Fibroblast of skin of right quadriceps (primary cell): ENCODE measurements at places on chromosomes 11 and 22.

GRCh38 chr11:121293288-121293594, 670 bp downstream of the SC5D start:
- no peak for DNase-seq

GRCh38 chr22:36334081-36334820, 53.5 kb downstream of the MYH9 start:
- DNase-seq: no peak

DNA sequence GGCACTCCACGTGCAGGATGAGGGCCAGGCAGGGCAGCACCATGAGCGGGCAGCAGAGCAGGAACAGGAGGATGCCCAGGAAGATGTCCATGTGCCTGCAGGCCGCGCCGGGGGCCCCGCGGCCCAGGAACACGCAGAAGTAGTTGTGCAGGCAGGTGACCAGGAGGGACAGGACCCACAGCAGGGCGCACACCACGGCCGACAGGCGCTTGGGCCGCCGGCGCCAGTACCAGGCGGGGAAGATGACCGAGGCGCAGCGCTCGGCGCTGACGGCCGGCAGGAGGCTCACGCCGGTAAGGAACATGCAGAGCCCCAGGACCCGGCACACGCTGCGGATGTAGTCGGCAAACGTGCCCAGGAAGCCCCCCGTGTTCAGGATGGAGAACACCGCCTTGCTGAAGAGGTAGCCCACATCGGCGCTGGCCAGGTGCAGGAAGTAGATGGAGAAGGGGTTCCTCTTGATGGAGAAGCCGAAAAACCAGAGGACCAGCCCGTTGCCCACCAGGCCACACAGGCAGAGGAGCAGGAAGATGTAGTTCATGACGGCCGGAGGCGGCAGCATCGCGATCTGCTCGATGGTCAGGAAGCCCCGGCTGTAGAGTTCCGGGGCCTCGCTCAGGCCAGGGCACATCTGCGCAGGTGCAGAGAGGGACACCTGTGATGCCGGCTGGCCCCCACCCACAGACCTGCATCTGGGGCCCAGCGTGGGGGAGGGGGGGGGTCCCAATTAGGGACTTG, 7.2 kb downstream of the MRGPRF start:
- no peak for DNase-seq

DNA sequence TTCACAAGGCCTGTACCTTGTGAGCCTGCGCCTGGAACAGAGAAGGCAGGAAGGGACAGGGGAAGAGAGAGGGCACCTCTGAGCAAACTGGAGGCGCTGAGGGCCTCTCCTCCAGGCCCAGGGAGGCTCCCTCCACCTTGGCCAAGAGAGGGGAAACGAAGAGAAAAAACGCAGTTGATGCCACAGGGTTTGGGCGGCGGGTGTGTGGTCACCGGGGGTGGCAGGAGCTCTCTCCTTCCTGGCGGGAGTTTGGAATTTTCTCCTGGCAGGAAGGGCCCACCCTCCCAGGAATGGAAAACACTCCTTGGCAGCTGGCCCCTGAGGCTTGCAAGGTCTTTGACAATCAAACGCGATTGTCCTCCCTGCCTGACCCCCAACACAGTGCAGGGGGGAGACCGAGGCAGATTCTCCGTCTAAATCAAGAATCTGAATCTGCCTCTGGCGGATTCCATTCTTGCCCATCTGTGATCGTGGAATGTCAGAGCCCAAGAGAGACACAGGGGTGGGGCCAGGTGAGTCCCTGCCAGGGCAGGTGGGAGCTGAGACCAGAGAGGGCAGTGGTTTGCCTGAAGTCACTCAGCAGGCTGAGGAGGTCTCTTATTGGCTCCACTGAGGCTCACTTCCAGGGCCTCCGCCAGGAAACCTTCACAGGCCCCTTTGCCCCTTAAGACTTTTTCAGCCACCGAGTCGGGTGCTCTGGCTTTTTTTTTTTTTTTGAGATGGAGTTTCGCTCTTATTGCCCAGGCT, 21.0 kb downstream of the RPL3 start:
- peak; percentile 36 for DNase-seq

GRCh38 chr22:39013942-39014722, at the start of gene APOBEC3C:
Gene APOBEC3C (plus strand): TSS chr22:39014257. CDS start chr22:39014363, 106 bp downstream.
- DNase-seq: peak; percentile 88

- DNase-seq: no peak
These were observed 23.1 kb downstream of the TTLL1 start for GRCh38 chr22:43066134-43066533.

GRCh38 chr11:8273287-8273686, 9.6 kb upstream of the LMO1 start:
- DNase-seq: no peak

- DNase-seq: no peak
These were observed 1680.6 kb upstream of the RAG2 start for GRCh38 chr11:38278457-38279141.

- no peak for DNase-seq
These were observed 9.9 kb downstream of the B3GAT1 start for GRCh38 chr11:134401825-134402809.

DNA sequence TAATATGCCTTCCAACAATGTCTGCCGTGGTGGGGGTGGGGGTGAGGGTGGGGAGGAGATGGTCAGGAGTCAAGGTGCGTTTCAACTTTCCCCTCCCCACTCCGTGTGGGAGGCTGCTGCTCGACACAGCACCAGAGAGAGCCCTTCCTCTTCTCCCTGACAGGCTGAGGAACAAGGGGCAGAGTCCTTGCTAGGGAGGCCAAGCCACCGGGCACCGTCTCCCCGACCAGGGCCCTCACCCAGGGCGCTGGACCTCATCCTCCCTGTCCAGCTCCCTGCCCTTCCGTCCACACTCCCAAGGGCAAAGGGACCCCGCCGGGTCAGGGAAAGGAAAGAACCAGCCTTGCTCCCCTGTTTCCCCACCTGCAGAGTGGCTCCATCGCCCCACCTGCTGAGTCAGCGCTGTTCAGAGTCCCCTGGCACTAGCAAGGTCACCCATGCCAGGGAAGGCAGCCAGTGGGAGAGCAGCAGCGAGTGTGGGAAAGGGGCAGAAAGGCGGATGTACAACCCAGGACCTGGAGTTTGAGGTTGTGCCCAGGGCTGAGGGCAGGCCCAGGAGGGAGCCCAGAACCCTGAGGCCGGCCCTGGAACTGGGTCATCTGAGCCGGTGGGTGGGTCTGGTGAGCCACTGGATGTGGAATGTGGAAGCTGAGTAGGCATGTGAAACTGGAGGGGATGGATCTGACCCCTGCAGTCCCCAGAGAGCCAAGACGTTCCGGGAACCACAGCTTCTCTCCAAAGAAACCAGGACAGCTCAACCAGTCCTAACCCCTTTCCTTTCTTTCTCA, 47.2 kb downstream of the BUD13 start:
- DNase-seq: peak; percentile 65

DNA sequence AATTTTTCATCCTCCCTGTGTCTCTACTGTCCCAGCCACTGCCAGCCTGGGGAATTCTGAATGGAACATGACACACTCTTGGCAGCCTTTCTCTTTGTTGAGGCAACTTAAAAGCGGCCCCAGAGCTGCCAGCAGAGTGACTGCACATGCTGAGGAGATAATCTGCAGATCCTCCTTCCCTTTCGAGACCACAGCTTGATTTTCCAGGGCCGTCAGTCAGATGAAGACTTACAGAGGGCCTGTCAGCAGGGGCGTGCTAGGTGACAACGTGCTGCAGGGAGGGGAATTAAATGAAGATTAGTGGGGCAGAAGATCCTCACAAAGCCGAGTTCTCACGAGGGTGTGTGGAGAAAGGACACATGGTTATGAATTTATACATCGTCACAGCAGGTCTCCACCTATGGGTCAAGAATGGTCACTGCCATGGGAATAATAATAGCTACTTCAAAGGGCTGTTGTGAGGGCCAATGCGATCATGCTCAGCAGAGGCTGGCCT, 193.5 kb upstream of the PITPNB start:
- DNase-seq: peak; percentile 49

DNA sequence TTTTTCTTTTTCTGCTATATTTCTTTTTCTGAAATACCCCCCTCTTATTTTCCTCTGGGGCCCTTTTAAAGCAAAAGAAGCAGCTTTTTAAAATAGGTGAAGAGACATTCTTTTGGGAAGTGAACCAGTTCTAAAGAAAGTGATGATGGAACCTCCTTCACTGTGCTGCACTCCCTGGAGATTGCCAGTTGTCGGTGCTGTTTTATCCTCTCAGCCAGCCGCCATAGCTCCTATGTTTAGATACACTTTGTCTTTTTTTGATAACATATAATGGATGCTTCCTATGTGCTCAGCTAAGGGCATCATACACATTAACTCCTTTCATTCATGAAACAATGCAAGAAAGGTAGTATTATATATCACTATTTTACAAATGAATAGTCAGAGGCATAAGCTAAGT, 14.0 kb downstream of the CFAP300 start:
- peak; percentile 10 for DNase-seq

DNA sequence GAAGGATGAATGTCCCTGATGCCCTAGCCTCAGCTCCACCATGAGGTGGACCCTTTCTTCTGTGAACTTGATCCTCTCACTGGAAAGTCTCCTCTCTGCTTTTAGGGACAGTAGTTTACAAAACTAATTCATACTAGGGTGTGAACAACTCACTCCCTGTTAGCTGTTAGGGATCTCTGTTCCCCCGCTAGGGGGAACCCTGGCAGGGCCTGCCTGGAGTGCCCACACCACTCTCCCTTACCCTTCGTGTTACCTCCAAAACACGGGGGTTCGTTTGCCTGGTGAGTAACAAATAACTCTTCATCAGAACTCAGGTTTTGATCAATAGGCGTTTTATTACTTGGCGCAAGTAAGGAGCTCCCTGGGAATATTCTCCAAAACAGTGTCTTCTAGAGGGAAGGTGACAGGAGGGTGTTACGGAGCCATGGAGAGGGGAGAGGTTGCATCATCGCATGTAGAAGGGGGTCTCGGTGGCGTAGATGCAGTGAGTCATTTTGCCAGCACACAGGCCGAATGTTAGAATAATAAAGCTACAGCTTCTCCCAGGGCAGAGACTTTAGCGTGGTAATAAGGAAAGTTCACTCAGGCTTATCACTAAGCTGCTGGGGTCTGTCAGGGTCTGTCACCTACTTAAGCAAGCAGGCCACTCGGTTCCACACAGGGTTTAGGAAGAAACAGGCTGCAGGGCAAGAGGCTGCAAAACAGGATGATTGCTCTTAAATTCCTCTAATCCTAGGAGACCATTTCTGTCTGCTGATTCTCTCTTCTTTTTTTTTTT, 45.8 kb downstream of the C11orf96 start:
- DNase-seq: peak; percentile 43

GRCh38 chr11:102926517-102926916, 29.0 kb downstream of the MMP13 start:
- no peak for DNase-seq

DNA sequence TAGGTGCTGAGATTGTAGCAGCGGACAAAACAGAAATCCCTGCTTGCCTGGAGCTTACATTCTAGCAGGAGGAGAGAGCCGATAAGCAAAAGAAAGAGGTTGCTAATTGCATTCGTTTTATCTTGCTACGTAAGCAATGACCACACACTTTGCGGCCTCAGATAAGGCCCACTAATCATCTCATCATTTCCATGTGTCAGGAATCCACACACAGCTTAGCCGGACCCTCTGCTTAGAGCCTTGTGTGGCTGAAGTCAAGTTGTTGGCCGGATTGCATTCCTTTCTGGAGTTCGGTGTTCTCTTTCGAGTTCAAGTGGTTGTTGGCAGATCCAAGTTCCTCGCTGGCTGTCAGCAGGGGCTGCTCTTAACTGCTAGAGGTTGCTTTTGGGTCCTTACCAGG, 101.6 kb downstream of the CHST1 start:
- DNase-seq: no peak

- no peak for DNase-seq
These were observed 997 bp upstream of the CDHR5 start for GRCh38 chr11:625636-626268.

- no peak for DNase-seq
These were observed 3.1 kb downstream of the PITPNB start for GRCh38 chr22:27915986-27916385.

GRCh38 chr22:44182588-44183286, 2.0 kb downstream of the PARVG start:
- no peak for DNase-seq

- DNase-seq: no peak
These were observed 77.6 kb downstream of the LIF start for GRCh38 chr22:30169002-30169401.

DNA sequence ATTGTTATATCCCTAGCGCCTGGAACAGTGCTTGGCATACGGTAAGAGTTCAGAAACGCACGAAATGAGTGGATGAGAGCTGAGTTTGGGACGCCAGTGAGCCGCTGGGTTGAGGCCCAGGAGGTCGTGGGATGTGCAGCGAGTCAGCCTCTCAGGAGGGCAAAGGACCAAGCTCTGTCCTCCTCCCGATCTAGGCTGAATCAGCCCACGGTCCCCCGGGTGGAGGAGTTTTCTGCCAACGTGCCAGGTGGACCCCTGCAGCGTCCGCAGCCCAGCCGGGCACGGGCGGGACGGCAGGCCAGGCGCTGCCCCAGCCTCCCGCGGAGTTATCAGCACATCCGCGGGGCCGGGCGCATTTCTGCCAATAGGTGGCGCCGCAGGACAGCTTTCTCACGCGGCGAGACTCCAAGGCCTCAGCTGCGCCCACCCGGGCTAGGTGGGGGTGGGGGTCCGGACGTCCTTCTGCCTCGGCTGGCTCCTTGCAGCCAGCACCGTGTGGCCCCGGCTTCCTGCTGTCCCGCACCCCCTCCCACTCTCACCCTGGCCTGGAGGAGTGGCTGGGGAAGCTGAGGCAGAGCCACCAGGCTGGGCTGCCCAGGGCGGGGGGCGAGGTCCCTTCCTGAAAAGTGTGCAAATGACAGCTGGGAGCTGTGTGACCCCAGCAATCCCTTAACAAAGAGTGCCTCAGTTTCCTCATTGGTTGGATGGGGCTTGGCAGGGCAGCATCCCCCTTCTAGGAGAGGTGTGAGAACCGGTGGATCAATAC, 2.2 kb upstream of the RPS19BP1 start:
- peak; percentile 73 for DNase-seq

DNA sequence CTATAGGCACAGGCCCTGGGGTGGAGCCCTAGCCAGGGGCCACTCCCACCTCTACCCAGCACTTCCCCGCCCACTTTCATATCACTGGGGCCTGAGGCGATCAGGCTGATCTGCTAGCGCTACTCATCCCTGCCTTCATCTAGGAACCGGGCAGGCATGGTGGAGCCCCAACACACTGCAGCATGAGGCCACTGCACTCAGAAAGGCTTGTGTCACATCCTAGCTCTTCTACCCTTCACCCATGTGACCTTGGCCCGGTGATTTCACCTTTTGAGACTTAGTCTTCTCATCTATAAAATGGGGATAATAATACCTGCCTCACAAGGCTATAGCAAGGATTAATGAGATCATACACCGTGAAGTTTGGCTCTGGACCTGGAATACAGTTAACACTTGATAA, 18.1 kb upstream of the GDPD5 start:
- no peak for DNase-seq

GRCh38 chr11:10808553-10809372, at the start of gene EIF4G2:
Gene EIF4G2 (minus strand): TSS chr11:10808926.
- DNase-seq: peak; percentile 99
